Stimulated activated CD4-positive, alpha-beta T cell treated with anti-CD3 and anti-CD28 coated beads, Interleukin-15, amount 100 ng/mL, for 48 hours (primary cell): ENCODE measurements at places on chromosomes 12 and 14.

DNA sequence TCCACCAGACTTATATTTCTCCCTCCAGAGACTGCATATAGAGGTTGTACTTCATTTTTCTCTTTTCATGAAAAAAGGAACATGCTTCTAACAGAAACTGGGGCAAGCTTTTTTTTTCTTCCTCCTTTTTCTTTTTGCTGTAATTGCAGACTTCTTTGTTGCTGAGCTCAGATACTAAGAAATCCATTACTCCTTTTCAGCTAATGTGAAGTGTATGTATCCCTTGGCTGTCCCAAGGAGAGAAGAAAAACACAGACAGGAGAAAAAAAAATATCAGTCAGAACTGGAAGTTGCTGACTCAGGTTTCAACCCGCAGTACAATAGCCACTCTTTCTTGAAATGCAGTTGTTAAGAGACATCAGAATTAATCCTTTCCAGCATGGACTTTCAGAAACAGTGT, 1248.4 kb downstream of the LRFN5 start:
- DNase-seq: no peak

DNA sequence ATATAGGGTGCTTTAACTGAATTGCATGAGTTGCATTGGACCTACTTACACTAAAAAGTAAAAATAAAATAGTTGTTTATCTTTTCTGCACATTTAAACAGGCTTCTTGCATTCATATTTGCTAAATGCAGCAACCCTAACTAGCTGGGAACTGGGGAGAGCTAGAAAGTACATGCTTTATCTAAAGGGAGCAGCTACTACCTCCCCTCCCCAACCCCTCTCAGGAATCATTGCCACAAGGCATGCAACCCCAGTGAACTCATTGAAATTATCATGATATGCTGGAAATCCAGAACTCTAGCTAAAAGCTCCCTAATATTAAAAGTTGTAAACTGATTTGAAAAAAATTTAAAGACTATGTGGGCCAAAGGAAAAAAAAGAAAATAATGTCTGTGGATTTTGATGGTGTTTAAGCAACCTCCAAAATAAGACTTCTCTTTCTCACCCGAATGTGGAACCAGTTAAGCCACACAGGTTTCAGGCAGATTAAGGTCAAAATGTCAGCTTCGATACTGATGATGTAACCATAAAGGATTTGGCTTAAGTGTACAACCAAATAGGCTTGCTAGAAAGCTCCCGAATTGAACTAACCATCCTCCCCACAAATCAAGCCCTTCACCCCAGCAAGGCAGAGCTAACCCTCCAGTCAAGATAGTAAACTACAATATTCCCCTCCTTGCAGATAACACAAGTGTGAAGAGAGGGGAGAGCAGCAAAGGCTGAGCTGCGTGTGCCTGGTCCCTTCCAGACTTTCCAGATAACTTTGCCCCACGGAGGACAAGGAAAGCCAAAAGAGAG, 13.8 kb upstream of the POC1B start:
- no peak for DNase-seq

GRCh38 chr14:22387776-22388241, 201.2 kb downstream of the DAD1 start:
- no peak for DNase-seq

DNA sequence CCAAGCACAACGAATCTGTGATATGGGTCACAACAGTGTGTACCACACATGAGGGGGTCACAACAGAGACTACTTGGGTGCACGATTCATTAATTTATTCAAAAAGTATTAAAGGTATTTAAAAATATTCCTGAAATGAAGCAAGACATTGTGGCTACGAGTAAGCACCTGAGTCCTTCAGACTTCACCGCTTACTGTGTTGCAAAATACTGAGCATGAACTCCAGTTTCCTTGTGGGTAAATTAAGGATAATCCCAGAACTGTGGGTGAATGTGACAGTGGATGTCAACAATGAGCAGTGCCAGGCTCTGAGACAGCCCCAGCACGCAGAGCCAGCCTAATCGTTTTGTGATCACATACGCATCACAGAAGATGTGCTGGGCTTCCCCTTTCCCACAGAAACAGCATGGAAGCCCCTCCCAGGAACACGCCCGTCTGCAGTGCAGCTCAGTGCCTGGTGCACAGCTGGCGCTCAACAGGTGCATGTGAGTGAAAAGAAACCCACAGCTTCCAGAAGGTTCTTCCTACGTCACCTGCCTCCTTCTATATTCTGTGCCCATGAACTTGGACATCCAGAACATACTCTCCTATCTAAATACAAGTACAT, 29.1 kb downstream of the CDC42BPB start:
- no peak for DNase-seq

DNA sequence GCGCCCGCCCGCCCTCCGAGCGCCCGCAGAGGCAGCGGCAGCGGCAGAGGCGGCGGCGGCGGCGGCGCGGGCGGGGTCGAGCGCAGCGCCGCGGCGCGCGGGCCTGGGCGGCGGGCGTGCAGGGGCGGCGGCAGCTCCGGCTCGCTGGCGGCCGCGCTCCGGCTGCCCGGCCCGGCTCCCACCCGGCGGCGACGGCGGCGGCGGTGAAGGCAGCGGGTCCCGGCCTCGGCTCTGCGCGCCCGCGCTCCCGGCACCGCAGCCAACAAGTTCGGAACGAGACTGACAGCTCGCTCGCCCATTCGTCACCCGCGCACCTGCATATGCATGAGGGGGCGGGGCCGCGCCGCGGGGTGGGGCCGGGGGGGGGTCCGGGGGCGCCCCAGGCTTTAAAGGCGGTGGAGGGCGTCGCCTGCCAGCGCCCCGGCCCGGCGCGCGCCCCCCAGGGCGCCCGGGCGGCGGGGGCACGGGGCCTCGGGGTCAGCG, at the start of gene JAG2:
Gene JAG2, minus strand, starts transcription at position 281 of the 483 bp plus-strand sequence. CDS start 356 bp downstream, outside the sequence.
- no peak for DNase-seq

DNA sequence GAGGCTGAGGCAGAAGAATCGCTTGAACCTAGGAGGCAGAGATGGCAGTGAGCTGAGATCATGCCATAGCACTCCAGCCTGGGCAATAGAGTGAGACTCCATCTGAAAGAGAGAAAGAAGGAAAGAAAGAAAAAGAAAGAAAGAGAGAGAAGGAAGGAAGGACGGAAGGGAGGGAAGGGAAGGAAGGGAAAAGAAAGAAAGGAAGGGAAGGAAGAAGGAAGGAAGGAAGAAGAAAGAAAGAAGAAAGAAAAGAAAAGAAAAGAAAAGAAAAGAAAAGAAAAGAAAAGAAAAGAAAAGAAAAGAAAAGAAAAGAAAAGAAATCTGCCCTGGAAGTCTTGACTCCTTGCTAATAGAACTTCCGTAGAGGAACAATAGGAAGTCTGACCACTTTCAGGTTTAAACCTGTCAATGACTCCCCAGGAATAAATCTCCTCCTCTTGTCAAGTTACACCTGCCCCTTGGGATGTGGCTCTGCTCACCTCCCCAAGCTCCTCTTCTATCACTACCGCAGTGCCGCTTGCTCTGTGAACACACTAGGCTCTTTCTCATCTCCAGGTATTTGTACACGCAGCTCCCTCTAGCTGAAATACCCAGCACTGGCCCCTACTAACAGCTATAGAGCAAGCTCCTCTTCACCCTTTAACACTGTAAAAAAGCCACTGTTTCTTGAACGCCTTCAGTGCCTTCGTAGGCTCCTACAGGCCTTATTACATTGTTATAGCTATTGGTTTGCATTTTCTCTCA, 773.1 kb upstream of the TBX3 start:
- no peak for DNase-seq

GRCh38 chr14:104874110-104874531, 9.1 kb downstream of the CEP170B start:
- no peak for DNase-seq

DNA sequence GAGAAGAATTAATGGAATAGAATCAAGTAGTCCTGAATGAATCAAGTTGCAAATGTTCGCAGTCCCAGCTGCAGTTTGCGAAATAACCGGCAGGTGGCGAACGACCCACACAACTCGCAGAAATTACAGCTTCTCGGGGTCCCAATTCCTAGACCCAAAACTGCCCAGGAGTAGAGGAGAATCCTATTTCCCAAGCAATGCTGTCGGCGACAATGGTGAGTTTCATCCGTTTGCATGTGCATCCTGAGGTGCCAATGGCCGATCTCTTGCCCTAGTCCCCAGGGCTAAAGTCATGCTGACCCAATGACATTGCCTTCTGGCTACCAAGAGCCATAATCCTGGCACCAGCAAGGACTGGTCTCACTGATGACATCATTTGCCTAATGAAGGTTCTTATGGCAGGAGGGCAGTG, 8.5 kb upstream of the ASCL1 start:
- DNase-seq: no peak

GRCh38 chr12:53626702-53627169, 554 bp upstream of the ATF7 start:
- DNase-seq: no peak

GRCh38 chr12:127351481-127352010, 915.4 kb upstream of the TMEM132C start:
- DNase-seq: no peak

DNA sequence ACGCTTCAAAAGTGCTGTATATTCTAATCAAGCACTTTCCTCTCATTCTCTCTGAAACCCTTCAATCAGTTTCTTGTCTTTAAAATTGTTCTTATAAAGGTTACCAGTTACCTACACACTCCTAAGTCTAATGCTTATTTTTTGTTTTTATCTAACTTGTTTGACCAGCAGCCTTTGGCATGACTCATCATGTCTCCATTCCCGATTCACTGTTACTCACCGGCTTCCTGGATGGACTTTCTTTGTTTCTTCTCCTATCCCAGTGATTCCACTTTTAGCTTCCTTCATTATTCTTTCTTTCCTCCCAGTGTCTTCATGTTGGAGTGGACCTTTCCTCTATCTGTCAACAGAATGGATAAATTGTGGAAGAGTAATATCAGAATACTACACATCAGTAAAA, 368.6 kb upstream of the CCDC196 start:
- DNase-seq: no peak

DNA sequence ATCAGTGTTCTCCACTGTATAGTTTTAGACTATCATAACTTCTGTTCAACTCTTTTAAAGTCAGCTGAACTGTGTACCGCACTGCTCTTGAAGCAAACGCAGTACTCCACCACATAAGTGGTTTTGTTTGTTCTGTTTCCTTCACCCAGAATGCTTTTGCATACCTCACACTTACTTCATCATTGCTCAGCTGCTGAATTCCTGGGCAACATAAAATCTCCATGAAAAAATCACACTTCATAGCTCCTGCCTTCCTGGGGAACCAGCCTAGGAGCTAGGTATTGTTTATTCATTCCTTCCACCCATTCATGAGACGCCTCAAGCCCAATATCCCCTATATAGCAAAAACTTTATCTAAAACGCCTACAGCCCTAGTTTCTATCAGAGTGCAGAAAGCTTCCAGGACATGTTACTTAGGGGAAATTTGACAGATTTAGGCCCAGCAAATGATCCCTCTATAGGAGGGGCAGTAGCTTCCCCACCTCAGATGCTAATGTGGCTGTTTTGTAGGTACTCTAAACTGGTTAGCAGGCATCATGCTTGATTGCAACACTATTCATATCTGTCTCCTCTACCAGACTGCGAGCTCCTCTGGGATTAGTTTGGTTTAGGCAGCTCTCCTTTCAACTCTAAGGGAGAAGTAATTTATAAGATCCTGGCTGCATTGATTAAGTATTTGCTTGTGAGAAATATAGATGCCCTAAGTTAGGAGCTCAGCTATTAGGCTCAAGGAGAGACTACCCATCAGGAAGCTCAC, 44.5 kb downstream of the LRRC9 start:
- DNase-seq: no peak

GRCh38 chr12:33253178-33253577, 186.4 kb downstream of the SYT10 start:
- DNase-seq: no peak

DNA sequence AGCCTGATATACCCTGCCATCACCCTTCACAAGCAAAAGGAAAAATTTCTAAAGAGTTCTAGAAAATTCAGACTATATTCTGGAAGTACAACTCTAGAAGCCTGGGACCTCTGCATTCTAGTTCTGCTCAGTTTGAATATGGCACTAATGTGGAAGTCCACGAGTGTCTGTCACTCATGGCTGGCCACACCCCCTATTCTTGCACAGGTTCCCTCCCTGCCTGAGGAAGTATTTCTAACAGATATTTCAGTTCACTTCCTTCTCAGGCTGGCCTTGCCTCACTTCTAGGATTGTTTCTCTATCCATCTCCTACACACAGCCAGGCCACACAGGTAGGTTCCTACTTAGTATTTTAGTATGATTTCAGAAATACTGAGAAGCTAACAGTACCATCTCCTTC, 67.4 kb downstream of the PHLDA1 start:
- DNase-seq: no peak

DNA sequence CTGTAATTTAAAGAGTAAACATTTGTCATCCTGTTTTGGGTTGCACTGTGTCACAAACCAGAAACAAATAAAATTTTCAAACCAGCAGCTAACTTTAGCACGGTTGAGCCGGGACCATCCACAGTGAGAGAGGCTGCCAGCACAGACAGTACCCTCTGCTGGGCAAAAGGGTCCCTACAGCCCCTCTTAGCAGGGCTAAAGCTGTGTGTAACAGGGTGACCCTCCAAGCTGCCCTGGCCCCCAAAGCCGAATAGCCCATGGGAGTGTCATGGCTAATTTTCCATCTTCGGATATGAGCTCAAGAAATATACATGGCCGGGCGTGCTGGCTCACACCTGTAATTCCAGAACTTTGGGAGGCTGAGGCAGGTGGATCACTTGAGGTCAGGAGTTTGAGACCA, 157.1 kb upstream of the GRIN2B start:
- no peak for DNase-seq

DNA sequence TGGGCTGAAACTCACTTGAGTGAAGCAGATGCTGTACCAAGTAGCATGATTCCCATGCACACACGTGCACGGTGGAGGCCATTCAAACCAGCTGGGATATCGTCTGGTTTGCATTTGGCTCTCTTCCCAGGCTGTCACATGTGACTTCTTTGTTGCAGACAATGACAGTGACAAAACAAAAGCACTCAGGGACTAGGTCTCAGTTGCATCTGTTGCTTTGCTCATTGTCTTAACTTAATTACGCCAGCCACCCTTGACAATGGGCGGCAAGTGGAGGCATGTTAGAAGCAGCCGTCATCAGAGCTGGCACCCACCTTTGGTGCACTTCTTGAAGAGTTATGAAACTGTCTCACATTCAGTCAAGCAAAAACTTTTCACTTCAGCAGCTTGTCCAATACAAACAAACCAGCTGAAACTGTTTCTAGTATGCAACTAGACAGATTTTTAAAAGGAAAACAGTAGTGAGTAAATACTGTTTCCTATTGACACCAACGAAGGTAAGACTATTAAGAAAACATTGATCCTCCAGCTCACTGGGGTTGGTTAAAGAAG, 74.3 kb downstream of the IGF1 start:
- no peak for DNase-seq

GRCh38 chr14:80037349-80037748, 174.0 kb downstream of the DIO2 start:
- DNase-seq: no peak

GRCh38 chr12:88113871-88114270, 28.0 kb downstream of the CEP290 start:
- no peak for DNase-seq
